ENCODE measurements at places on chromosomes 11 and 22. TPM values are rescaled to one million over a fixed set of nuclear protein-coding genes. Genes with fewer than 3 reads are reported as not detected.

Gene PHLDA2
- 9.9 TPM for total RNA-seq

Gene KCNJ4
- total RNA-seq, result not detected

Gene MAJIN
- not detected for total RNA-seq

Gene HYLS1
- total RNA-seq, result 1.9 TPM

Gene WT1
- 0.50 TPM for total RNA-seq

Gene OR52A1
- total RNA-seq, result not detected

Gene SCYL1
- total RNA-seq, result 54.1 TPM

Gene C11orf86
- total RNA-seq, result not detected

Gene SERHL2
- 1.6 TPM for total RNA-seq

Gene YPEL4
- under 0.01 TPM for total RNA-seq

Gene OSBP2
- total RNA-seq, result 73.1 TPM

Gene RAG2
- total RNA-seq, result not detected

Gene BIRC3
- 3.1 TPM for total RNA-seq

Gene ART1
- total RNA-seq, result not detected
